Heart right ventricle (tissue), 16 donors: ENCODE measurements at places on chromosomes 3 and 15. TPM values are rescaled to one million over a fixed set of nuclear protein-coding genes. Genes with fewer than 3 reads are reported as not detected.

PLA2G4E gene
- polyA plus RNA-seq: 0.07 TPM

ITIH3 gene
- 1.3 TPM for polyA plus RNA-seq

DNA sequence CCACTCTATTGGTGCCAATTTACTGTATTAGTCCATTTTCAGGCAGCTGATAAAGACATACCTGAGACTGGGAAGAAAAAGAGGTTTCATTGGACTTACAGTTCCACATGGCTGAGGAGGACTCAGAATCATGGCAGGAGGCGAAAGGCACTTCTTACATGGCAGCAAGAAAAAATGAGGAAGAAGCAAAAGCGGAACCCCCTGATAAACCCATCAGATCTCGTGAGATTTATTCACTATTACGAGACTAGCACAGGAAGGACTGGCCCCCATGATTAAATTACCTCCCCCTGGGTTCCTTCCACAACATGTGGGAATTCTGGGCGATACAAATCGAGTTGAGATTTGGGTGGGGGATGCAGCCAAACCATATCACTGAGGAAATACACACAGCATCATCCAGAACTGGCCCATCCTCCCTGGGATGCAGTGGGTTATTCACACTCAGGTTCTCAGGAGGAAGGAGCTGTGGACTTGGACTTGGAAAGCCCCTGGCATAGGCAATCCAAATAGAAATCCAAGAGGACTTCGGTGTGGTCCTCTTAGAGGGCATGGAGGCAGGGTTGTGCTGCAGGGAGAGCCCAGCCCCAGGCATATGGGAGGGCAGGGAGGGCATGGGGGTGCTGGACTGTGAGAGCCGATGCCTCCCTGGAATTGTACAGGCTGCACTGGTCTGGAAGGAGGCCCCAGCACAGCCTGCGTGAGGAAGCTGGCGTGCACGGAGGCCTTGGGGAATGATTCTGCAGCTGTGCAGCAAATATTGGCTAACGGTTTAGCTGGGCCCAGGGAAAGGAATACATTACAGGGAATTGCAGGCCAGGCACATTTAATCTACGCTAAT is 62.9 kb downstream of the EFCAB12 start:
- H3K4me1 ChIP-seq: no peaks in the 10 kb centered on the region
- no peak for DNase-seq
- peak overlapping the region; percentile 8 for H3K27ac ChIP-seq
- no peaks in the 10 kb centered on the region for H3K36me3 ChIP-seq

DNA sequence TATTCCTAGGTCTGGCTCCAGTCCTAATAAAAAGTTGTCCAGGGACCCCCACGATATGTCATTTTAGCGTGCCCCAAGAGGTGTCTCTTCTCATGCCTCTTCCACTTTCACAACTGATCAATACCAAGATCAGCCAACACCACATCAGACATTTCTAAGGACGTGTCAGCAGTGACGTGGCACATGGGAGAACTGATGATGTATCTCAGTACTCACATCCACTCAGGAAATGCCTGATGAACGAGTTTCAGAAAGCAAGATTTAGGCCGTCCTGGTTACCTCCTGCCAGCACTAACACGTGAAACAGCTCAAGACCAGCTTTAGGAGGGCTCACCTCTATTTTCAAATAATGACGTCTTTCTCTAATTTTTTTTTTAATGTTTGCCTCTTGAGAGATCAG is 19.6 kb downstream of the VGLL4 start:
- no peak overlapping the region for H3K27ac ChIP-seq
- no peaks in the 10 kb centered on the region for H3K36me3 ChIP-seq
- no peaks in the 10 kb centered on the region for H3K27me3 ChIP-seq
- H3K4me3 ChIP-seq: no peak overlapping the region
- H3K4me1 ChIP-seq: peaks cover 3% of the 10 kb centered on the region
- DNase-seq: no peak

DNA sequence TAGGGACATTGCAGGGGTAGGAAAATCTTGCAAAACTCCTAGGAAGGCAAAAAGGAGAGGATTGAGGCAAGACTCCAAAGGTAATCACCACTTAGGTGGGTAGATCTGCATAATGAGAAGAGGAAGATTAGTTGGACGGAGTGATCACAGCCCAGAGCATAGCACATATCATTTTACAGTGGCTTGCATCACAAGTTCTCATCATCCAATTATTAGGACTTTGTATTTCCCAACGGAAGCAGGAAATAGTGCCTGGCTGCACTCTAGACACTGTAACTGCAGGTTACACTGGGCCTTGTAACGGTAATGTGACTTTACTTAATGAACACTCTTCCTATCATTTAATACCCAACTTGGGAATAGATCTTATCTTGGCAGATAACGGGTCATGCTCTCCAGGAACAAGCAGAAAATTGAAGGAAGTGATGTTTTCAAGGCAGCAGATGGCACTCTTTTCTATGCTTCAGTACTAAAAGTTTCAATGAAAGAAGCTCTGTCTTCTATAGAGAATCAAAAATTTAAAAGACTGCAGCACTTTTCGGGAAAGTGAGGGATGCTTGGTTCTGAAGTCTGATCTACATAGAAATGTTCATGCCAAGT is 101.9 kb upstream of the KCNMB2 start:
- no peak for DNase-seq
- H3K27ac ChIP-seq: no peak overlapping the region
